ENCODE measurements at places on chromosomes 7 and 10. TPM values are rescaled to one million over a fixed set of nuclear protein-coding genes. Genes with fewer than 3 reads are reported as not detected.

Gene TUBAL3
- not detected for total RNA-seq

Gene PTN
- 43.0 TPM for total RNA-seq

Gene PPP1R9A
- 0.81 TPM for total RNA-seq

Gene LRRC17
- total RNA-seq = 207 TPM

Gene MMP21
- total RNA-seq = not detected

Gene LRMDA
- 4.6 TPM for total RNA-seq

Gene EVX1
- not detected for total RNA-seq

Gene GDF10
- under 0.01 TPM for total RNA-seq

Gene DNAJC12
- 2.5 TPM for total RNA-seq

Gene CNTNAP2
- not detected for total RNA-seq

Gene CYP3A7
- total RNA-seq = not detected

Gene FRMD4A
- 58.9 TPM for total RNA-seq

Gene ATOH7
- total RNA-seq = not detected

Gene GIMAP1
- total RNA-seq = 0.26 TPM

Gene TMEM229A
- total RNA-seq = 0.13 TPM

Gene CCDC146
- total RNA-seq = 1.6 TPM

Gene AQP1
- total RNA-seq = 127 TPM

Measured in aortic smooth muscle cell (primary cell).